Memory B cell (primary cell): ENCODE measurements at places on chromosomes 3 and 15.

DNA sequence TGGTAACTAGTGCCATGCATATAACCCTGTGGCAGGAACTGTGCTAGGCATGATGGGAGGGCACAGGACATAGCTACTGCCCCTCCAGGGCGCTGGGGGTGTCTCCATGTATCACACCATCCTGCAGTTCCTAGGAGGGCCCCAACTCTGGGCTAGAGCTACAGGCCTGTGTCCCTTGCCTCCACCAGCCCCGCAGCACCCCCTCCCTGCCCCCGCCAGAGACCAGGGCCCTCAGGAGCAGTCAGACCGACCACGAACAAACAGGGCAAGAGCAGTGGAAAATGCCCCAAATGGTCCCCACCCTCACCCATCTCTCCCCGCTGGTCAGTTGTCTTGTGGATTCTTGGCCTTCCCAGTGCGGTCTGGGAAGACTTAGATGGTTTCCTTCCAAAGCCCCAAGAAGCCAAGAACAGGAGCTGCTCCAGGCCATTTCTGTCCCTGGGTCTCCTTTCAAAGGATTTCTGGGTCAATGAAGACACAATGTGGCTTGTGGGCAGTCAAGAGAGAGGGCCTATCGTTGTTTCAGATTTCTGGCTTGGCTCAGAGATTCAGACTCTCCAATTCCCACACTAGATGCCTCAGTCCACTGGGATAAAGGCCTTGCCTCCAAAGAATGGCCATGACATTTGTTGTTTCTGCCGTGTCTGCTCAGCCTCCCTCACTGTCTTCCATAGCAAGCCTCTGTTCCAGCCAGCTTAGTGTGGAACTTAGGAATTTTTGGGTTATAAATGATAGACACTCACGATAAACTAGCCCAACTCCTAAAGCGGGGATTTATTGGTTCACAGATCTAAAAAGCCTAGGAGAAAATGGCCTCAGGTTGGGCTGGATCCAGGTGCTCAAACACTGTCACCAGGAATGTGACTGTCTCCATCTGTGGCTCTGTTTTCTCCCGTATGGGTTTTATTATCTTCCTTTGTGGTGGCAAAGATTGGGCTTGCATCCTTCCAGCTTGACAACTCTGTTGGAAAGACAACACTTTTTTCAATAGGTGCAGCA, 80.6 kb downstream of the LSM3 start:
- no peak for DNase-seq

GRCh38 chr15:31508656-31509055, 182.0 kb downstream of the KLF13 start:
- DNase-seq, result no peak

DNA sequence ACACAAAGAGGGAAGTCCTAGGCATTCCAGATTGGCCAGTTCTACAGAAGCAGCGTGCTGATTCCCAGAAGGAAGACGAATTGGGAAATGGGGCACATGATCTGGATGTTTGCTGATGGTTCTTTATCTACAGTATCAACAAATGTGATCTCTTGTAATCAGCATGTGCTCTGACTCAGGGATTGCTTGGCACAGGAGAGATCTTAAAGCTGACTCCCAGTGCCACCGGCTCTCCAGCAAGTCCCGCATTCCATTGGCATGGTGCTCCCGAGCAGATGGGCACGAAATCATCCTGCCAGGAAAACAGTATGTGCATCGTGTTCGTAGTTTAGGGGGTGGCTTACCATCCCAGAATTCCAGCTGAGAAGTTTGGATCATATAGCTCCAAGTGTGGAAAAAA, 259.9 kb upstream of the NR2F2 start:
- no peak for DNase-seq

GRCh38 chr3:8205881-8206280, 295.7 kb upstream of the LMCD1 start:
- no peak for DNase-seq

DNA sequence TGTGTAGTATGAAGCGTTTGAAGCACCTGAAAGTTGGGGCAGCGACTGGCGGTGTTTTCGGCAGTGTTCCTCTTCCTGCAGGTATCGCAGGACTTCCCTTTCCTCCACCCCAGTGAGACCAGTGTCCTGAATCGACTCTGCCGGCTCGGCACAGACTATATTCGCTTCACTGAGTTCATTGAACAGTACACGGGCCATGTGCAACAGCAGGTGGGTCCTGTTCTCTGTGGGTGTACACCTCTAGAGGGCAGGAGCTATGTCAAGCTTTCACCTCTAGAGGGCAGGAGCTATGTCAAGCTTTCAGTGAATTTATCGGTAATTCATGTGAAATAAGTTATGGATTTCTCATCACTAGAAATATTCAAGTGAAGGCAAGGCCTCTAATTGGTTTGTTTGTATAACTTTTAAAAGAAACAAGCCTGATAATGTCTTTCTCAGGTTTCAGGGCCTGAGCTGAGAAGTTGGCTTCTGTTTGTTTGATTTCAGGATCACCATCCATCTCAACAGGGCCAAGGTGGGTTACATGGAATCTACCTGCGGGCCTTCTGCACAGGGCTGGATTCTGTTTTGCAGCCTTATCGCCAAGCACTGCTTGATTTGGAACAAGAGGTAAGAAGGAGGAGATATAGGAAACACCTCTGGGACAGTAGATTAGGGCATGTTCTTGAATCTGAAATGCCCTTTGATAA, 5.3 kb downstream of the TUBGCP4 start:
- peak; percentile 30 for DNase-seq

DNA sequence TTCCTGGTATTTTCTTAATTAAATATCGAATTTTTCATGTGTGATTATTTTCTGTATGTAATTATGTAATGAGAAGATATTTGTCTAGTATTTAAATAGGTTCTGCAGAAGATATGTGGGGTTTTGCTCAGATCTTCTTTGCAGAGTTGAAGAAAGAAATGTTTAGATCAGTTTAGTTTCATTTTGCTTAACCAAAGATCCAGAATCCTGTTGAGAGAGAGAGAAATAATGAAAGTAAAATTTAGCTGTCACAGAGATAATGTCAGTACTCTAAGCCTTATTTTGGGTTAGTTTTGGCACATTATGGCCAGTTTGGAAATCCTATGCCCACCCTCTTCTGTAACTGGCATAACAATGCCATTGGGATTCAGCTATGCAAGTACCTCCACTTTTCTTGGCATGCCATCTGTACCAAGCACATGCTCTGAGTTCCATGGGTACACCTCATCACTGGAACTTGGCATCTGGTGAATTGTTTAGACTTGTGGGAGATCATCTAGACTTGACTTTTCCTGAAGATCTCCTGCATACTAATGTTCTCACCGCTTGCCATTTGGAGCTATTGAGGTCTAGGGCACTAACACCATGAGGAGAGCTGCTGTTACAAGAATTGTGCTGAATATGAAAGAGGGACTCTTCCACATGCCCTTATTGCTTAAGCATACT, 30.9 kb downstream of the PLSCR1 start:
- DNase-seq, result no peak

DNA sequence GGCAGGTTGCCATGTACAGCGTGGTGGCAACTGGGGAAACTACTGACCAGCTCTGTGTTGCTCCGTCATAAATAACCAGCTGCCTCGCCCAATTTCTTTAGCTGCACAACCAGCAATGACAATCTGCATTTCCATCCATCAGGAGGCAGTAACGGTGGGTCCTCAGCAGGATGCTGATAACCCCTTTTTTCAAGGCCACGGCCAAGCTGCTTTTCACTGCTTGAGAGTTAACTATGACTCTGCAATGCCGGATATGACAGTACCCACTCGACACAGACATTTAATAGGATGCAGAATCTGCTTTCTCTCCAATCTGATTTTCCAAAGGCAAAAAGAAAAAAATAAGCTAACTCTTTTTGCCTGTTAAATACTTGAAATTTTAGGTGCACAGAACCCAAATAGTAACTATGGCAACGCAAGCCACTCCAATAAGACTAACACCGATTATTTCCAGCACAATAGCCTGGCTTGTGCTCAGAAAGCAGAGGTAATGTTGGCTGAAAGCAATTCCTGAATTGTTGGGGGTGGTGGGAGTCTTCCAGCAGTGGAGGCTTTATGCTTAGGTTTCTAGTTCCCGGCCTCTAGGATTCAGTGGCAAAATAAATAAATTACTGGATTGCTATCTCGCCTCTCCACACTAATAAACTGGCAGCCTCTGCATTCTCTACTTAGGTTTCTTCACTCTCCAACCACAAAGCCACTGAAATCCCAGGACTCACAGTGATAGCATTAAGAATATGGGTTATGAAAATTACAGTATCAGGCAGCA, 31.2 kb upstream of the SRGAP3 start:
- no peak for DNase-seq

DNA sequence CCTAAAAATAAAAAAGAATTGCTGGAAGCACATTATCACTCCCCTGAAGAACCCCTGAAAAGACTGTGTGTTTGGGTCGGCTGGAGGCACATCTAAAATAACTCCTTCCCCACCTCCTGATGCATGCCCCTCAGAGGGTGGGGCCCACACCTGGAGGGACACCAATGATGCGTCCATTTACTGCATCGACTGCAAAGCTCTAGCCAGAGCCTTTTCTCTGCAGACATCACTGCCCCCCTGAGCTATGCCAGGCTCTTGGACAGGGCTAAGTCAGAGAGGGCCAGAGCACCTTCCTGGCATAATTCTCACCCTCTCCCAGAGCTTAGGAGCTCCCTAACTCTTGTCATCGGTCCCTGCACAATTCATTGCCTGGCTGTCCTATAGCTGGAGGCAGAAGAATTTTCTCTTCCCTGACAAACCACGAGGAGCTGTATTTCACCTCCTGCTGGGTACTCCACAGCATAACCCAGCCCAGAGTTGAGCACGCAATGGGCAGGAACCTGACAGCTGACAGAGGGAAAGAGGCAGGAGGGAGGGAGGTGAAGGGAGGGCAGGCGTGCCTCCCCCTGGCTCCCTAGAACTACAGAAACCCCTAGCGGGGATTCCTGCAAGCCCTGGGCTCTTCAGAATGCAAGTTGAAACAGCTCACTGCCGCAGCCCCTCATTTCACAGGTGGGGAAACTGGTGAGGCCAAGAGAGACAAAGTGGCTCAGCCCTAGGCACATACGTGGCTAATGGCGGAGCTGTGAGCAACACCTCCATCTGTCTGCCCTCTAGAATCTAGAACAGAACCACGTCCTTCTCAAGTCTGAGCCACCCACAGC, 46.6 kb downstream of the XXYLT1 start:
- no peak for DNase-seq

DNA sequence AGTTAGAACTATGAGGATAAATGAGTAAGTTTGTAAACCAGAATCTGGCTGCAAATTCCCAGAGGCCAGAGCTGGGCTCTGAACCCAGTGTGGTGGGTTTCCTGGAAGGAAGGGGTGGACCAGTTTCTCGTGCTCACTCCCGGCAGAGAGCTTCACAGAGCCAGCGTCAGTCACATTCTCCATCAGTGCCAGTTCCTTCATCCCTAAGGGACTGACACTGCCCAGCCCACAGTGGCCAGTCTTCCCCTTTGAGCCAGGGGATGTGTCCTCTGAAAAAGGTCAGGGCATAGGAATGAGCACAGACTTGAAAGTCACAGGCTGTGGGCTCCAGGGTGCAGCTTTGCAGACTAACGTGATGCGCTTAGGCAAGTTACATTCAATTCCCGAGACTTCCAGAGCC, 135.8 kb upstream of the HACD2 start:
- no peak for DNase-seq

DNA sequence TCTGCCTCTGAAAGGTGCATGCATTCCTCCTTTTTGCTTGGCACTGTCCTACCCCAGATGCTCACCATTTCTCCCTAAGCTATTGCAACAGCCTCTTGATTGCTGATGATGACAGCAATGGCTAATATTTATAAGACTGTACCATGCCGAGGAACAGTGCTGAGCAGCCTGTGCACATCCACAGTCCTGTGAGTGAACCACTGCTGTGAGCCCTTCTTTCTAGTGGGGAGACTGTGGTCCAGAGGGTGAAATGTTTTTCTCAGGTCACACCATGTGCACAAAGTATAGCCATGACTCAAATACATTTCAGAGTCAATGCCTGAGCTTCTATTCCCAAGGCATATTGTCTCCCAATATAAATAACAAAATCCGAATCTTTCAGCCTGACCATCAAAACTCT, 231.2 kb upstream of the LRTM1 start:
- DNase-seq, result no peak

- DNase-seq, result peak; percentile 32
Observed at GRCh38 chr3:127628788-127629466, at the start of gene PODXL2. TSS of gene PODXL2 (plus strand) at chr3:127629185. CDS start at chr3:127629220, 35 bp downstream.

- DNase-seq, result no peak
Observed at GRCh38 chr3:15936312-15936711, 138.5 kb upstream of the ANKRD28 start.

- no peak for DNase-seq
Observed at GRCh38 chr3:14405360-14406238, 3.2 kb downstream of the SLC6A6 start.

GRCh38 chr3:6242104-6242503, 618.8 kb upstream of the GRM7 start:
- DNase-seq, result no peak

- DNase-seq, result no peak
Observed at GRCh38 chr15:81155375-81156218, 21.5 kb downstream of the CFAP161 start.

DNA sequence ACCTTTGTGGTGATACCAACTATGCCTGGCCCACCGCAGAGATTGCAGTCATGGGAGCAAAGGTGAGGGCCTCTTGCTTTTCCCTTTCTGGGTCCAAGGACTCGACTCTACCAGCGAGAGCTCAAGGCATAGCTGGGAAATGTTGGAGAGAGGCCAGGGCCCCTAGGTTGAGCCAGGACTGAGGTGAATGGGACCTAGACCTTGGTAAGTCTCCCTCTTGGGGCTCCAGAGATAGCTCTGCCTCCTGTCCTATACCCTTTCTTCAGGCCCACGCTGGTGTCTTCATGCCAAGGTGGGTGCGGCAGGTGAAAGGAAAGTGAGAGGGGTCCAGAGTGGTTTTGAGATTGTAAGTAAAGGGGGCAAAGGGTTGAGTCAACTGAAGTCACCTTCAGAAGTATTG, 77.5 kb downstream of the PCCB start:
- no peak for DNase-seq

DNA sequence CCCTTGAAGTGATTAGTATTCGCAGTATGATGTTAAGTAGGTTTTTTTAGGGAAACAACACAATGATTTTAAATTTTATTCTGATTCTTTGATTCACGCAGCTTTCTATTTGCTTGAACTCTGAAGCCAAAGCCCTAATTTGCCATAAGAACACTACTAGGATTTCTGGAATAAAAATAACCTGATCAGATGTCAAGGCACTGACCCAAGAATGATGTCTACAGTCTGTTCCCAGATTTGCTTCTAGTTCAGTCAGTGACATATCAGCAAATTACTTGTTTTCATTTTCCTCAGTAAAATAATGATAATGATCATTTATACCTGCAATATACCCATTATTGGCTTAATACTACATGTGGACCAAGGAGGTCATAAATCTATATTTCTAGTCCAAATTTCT, 179.5 kb upstream of the EIF1B start:
- no peak for DNase-seq

- no peak for DNase-seq
Observed at GRCh38 chr3:47847801-47848518, 45.0 kb downstream of the DHX30 start.

GRCh38 chr3:81658322-81658997, 103.0 kb downstream of the GBE1 start:
- no peak for DNase-seq

DNA sequence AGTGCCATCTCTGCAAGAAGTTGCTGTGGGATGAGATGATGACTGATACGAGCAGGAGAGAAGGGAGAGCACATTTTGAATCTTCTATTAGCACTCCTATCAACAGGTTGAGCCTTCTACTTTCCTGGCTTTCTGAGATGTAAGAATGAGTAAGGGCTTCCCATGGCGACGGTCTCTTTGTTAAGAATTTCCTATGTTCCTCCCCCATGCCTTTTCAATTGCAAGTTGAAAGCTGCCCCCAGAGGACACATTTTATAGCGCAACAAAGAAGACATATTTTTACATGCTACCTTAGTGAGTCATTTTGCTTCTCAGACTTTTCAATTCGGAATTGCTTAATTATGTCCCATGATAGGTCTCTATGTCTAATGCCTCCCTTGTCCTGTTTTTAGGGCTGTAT, 71.3 kb upstream of the LRTM1 start:
- DNase-seq, result no peak
